Activated naive CD8-positive, alpha-beta T cell treated with anti-CD3 and anti-CD28 coated beads, Interleukin-2, amount 50 U/mL, for 16 hours (primary cell): ENCODE measurements at places on chromosomes 3 and 15.

DNA sequence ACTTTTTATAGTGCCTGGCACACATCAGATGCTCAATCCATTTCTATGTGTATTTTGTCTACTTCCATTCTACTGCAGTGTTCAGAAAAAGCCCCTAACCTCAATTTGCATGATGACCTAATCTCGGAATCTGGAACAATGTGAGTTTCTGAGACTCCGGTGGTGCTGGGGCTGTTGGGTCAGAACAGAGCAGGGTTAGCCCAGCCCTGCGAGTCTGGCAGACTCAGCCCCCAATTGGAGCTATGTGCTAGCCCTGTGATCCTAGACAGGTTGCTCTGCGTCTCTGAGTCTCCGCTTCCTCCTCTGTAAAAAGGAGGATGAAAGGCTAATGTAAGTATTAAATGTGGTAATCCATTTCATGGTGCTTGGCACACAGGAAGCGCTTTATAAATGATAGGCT lies 95.0 kb upstream of the ICE2 start:
- DNase-seq: no peak

DNA sequence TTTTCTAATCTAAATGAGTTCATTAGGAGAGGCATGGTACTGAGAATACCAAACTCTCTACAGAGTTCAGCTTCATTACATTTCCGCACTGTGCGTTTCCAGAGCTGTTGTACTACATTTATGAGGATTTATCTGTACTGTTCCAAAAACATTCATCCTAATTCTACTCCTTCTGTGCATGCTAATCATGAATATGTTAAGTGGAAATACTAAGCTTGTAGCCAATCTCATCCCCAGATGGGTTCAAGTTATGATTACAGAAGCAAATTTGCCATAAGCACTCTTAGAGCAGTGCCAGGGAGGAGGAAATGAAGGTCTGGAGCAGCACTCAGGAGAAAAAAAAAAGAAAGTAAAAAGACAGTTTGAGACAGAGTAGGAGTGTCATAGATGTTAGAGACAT lies 544.3 kb downstream of the GBE1 start:
- DNase-seq: no peak

DNA sequence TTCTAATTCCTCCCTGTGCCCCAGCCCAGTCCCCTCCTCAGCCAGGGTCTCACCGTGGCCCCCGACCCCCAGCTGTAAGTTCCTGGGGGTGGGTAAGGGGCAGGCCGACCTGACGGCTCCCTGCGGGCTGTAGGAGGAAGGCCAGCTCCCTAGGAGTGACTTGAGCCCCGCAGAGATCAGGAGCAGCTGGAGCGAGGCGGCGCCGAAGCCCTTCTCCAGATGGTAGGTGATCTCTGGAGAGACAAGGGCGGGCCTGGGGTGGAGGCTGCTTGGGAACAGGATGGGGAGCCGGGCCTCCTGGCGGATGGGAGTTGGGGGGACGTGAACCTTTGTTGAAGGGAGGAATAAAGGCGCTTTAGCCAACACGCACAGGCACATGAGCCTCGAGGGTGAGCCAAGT lies 4.2 kb downstream of the SLC28A1 start:
- DNase-seq: no peak

DNA sequence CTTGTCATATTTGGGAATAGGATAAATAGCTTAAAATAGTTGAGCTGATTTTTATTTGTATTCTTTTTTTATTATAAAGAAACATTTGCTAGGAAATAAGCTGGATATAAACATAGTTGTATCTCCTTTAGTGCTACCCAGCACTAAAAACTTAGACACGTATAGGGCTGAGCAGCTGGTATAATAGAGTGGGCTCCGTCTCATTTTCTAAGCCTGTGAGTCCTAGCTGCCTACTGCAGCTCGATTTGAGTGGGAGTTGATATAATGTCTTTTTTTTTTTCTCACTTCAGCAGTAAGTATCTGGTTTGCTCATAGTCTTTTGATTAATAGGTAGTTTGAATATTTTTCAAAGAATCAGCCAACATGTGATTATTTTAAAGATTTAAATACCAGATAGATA lies 34.2 kb downstream of the TFG start:
- DNase-seq: no peak

DNA sequence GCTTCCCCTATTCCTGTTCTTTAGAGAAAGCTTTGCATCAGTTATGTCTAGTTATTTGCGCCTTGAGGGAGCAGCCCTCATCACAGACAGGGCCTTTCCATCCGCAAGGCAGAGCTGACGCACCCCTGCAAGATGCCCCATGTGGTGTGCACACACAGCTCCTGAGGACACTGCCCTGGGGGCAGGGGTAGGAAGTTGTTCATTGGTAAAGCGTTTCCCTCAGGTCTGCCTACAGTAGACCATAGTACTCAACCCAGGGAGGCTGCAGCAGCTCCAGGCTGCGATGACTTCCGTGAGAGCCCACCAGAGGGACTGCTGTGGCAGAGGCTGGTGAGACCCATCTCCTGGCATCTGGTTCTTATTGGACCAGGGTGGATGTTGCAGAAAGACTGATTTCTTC lies 55.1 kb upstream of the PLXNA1 start:
- no peak for DNase-seq

- DNase-seq: no peak
Observed at GRCh38 chr15:95134431-95135110, 903.2 kb downstream of the MCTP2 start.

- no peak for DNase-seq
Observed at GRCh38 chr3:114437897-114438296, 144.1 kb downstream of the TIGIT start.

DNA sequence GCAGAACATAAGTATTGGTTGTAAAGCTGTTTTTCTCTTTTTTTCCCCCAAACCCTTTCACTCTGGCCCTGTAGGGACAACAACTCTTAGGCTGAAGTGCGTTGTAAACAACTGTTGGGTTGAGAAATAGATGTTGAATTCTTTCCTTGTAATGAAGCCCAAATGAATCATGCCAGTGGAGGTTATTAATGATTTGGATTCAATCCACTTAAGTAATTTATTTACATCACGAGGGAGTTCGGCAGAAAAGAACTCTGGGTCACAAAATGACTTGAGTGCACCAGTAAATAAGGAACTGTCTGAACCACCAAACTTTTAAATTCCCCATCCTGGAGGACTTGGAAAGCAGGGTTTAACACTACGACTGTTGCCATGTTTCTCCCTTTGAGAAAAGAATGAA lies 218.9 kb downstream of the PDZRN3 start:
- no peak for DNase-seq

- DNase-seq: no peak
Observed at GRCh38 chr3:62151591-62151990, 221.8 kb downstream of the FEZF2 start.

DNA sequence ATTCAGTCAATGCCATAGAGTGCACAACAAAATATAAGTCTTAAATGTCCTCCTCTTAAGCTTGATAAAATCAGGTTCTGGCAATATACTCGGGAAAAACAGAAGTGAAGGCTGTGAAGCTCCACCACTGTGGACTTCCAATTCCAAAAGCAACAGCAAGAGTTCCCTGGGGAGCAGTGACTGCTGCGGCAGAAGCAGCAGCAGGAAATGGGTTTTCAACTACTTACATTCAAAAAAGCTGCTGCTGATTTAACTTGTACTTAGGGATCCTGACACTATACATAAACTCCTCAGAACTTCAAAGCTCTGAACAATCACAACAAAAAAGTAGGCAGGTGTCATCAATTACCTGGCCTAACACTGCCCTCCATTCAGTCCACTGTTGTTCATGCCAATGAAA lies 4.7 kb downstream of the CEP152 start:
- no peak for DNase-seq

DNA sequence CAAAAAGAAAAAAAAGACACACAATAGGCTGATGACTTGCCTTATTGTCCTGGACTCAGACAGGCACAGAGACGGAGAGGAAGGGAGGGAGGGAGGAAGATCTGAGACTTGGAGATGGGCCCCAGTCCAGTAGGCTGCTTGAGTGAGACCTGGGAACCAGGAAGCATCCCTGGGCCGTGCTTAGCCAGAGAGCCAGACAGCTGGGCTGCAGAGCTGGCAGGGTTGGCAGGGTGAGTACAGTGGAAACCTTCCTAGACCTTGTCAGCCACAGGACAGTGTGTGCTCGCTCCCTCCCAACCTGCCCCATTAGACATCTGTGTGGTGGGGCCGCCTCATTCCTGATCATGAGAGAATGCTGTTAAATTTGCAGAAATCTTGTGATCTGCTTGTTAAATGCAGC lies 107.9 kb upstream of the ALDH1A3 start:
- DNase-seq: no peak

DNA sequence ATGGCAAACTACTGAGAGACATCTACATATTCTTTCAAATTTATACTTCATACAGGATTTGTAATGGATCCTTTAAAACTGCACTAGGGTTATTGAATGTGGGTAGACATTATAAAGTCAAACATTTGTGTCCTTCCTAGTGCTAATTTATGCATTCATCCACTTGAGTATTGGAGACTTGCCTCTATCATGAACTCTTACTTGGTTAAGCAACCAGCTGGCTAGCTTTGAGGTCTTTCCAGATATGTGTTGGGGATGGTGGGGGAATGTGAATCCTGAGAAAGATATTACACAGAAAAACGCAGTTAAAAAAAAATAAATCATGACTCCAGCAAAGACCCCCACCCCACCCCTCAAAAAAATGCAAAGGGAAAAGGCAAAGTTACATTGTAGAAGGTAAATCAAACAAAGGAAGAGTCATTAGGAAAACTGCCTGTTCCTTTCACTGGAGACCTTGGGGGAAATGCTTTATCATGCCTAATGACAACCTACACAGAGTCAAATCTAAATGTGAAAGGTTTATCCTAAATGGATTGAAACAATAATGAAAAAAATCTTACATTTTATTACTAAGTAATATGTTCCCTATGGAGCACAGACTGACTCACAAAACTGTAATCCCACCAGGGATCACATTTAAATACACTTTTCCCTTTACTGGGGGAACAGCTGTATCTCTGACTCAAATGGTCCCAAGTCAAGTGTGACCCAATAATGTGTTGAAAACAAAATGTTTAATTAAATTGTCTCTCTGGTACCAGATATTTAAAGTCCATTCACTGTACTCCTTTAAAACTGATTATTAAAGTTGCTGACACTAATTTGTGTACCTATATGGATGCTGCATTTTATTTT lies 522.3 kb downstream of the ROBO1 start:
- no peak for DNase-seq

- no peak for DNase-seq
Observed at GRCh38 chr15:57595011-57595866, 3.5 kb downstream of the MYZAP start.

- no peak for DNase-seq
Observed at GRCh38 chr15:91342097-91342496, 242.0 kb downstream of the SV2B start.

- no peak for DNase-seq
Observed at GRCh38 chr3:11835028-11835639, 11.6 kb downstream of the TAMM41 start.

GRCh38 chr15:31497838-31498237 lies 171.2 kb downstream of the KLF13 start:
- DNase-seq: no peak

DNA sequence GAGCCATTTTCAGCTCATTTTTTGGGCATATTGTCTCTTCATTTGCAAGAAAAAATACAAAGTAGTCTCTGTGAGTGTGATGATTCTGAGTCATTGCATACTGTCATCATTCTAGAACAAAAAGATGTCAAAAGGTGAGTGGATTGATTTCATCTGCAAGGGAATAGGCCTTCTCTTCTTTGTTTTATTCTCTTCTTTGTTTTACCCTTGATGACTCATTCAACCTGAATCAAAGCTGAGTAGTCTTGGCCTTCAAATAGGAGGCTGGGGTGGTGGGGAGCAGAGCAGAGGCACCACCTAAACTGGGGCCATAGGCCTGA lies 25.4 kb downstream of the CYP19A1 start:
- DNase-seq: no peak

DNA sequence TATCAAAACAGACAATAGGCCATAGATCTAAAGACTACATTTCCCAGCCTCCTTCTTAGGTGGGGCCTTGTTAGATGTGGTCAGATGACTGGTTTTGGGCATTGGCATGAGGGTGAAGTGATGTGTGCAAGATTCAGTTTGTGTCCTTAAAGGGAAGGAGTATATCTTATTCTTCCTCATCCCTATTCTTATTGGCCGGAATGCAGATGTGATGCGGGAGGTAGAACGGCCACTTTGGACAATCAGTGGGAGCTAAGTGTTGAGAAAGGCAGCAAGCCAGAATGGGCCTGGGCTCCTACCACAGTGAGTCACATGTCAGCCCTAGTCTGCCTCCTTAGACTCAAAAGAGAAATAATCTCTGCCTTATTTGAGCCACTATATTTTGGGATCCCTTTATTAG lies 89.8 kb upstream of the MEX3B start:
- DNase-seq: no peak
